Left lung (tissue), 14 donors: ENCODE measurements at places on chromosomes 1 and 21. TPM values are rescaled to one million over a fixed set of nuclear protein-coding genes. Genes with fewer than 3 reads are reported as not detected.
A peak's percentile ranks its signal among the peaks of the same experiment; 100 is the strongest.

Gene KRTAP11-1
- polyA plus RNA-seq, result not detected

DNA sequence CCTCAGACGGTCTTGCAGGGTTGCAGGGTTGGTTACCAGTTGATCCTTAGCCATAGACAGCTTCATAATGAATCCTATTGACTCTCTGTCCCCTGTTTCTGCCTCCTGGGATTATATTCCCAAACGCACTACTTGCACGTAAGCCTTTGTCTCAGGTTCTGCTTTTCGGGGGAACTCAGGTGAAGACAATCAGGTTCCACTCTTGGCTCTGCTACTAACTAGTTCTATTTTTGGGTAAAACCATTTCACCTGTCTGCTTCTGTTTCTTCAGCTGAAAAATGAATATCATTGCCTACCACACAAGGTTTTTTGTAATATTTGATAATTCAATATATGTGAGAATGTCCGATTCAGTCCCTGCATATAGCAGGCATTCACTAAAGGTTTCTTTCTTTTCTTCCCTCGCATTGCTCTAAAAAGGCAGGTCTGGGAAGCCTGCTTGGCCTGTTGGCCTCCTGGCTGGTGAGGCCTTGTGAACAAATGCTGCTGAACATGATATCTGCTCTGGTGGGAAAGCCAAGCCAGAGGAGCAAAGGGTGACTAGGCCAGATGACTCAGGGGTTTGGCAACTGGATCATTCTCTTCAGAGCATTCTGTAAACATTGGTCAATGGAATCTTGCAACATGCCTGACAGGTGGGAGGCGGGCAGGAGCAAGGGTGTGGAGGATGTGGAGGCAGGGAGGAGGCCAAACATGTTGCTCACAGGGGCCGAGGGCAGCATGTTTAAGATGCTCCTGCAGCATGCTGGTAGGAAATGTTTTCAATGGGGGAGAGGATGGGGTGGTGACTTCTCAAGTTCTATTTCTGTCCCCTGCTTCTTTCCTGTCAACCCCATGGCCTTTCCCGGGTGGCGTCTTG is 23.8 kb downstream of the IER5 start:
- peak; percentile 81 for DNase-seq

- DNase-seq, result no peak
Measured at GRCh38 chr1:246690100-246690499, 34.1 kb upstream of the SCCPDH start.

DNA sequence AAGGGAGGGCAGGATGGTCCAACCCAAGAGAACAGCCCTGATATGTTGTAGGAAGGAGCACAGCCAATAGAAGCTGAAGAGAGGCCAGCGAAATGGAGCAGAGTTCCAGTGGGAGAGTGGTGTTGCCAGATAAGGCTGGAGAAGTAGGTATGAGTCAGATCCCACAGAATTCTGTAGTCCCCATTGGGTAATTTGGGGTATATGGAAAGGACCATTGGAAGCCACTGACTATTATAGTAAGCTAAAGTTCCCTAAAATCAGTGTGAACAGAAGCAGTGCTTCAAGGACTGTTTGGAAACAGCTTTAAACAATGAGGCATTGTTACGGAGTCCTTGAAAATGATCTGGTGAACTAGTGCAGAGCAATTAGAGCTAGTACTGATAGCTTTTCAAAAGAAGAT is 63.0 kb downstream of the DISP1 start:
- DNase-seq, result no peak

DNA sequence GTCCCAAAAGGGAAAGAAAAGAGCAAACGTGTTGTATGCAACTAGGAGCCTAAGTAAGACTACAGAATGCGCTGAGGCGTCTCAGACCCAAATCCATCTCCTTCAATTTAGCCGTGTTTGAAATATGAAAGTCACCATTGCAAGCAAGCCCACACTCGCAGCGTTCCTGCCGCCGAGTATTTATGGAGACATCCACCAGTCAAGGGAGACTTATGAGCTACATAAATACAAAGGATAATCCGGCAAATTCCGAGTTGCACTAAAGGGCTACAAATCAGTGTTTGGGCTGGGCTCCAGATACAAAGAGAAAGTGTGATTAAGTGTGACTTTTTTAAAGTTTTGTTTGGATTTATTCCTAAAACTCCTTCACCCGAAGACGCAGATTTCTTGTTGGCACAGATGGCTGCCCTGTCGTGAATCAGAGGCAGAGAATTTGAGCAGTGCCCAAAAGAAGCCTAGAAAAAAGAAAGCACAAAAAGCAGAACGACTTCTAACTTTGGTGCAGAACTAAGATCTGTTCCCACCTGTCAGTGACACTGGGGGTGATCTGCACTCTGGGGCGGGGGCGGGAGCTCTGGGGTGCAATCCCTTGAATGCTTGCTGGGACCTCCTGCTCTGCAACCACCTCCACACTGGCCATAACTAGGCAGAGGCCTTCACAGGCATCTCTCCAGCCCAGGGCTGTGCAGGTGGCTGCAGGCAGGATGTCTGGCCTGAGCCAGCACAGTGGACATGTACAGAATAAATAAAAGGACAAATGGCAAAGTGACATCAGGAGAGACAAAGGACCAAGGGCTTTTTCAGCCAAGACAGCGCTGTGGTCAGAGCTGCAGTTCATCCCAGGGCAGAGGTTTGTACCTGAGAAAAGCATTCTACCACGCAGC is 489.7 kb downstream of the NPHP4 start:
- DNase-seq, result no peak

- no peak for DNase-seq
Measured at GRCh38 chr1:164688791-164689190, 129.8 kb downstream of the PBX1 start.
